Astrocyte (in vitro differentiated cells and primary cell): ENCODE measurements at places on chromosomes 7 and 10.

- DNase-seq = no peak
These were observed 31.2 kb upstream of the AOAH start for GRCh38 chr7:36755484-36755883.

DNA sequence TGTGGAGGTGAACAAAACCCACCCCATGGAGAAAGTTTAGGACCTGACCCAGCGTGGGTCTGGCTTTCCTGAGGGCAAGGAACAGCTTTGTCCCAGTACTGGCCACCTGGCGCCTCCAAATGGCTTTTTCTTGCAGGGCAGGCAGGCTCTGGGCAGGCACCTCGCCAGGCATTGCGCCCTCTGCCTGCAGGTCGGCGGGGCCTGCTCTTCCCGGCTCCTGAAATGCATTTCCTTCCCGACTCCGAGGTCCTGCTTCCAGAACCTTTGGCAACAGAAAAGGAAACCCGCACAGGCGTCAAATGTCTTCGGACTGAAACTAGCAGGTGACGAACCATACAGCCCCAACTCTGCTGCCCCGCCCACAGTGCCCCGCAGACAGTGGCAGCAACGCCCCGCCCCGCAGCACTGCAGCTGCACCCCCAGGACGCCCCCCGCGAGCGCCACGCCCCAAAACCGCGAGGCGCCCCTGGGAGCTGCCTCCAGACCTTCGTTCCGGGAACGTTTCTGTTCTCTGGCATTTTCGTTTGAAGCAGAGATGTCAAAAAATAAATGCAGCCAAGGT, 65.5 kb downstream of the C10orf143 start:
- DNase-seq = no peak

GRCh38 chr7:25624833-25625232, 396.5 kb upstream of the NPVF start:
- no peak for DNase-seq

- no peak for DNase-seq
These were observed 172.3 kb downstream of the IMMP2L start for GRCh38 chr7:111390000-111390399.

- DNase-seq = peak; percentile 28
These were observed 144.3 kb downstream of the FZD1 start for GRCh38 chr7:91408388-91409154.

- no peak for DNase-seq
These were observed 2.0 kb downstream of the EN2 start for GRCh38 chr7:155459700-155460461.
